AG04450 (cell line): ENCODE measurements at places on chromosomes 12 and 14. TPM values are rescaled to one million over a fixed set of nuclear protein-coding genes. Genes with fewer than 3 reads are reported as not detected.

ESYT1 gene
- 127 and 140 TPM in 2 replicates for polyA plus RNA-seq

PMCH gene
- not detected in 2 replicates for polyA plus RNA-seq

IRAK3 gene
- 2.9 and 3.4 TPM in 2 replicates for polyA plus RNA-seq

DNA sequence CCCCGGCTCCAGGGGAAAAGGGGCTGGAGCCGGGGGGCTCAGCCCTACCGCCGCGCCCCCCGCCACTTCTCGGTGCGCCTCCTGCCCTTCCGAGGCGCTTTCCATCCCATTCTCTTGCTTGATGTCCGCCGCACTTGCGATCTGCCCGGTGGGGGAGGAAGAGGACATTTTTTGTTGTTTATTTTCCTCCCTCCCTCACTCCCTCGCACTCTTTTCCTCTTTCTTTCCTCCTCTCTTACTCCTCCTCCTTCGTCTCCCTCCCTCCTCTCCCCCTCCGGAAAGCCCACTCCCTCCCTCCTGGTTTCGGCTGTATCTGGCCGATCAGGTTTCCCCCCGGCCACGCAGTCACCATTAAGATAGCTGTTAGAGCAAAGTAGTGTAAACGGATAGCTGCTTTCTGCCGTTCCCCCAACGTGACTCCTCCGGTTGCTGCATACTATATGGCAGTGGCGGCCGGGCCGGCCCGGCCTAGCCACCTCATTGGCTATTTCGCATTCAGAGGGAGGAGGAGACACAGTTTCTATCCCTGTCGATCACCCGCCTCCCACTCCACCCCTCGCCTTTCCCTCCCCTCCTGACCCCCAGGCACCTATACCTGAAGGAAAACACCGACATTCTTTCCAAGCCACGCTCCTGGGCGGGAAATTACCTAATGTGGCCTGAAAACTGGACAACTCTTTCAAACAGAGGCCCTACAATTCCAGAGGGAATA is at the start of gene SIX4:
Gene SIX4 (minus strand): TSS at position 445 of the 712 bp plus-strand sequence. CDS start 277 bp downstream, at position 168.
- peak; percentile 79 for DNase-seq

DNA sequence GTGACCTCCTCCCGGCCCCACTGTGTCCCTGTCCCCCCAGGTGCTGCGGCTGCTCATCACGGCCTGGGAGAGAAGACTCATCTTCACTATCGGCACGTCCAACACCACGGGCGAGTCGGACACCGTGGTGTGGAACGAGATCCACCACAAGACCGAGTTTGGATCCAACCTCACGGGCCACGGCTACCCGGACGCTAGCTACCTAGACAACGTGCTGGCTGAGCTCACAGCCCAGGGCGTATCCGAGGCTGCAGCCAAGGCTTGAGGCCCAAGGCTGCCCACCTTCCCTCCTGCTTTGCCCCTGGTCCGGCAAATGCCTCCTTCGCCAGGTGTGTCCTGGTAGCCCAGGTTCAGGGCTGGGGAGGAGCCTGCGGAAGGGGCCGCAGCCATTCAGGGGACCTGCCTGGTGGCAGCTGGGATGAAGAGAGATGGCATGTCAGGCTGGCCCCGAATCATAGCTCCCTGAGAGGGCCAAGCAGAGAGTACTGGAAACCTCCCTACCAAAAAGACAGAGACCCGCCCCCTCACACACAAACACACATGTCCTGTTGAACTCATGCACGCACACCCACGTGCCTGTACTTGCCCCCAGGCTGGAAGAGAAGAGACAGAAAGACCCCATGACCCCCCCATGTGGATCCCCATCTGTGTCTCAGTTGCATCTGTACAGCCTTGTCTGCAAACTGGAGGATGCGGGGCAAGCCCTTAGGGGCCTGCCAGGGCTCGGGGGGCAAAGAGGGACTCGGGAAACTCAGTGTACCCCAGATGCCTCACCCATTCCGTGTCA is 38.7 kb downstream of the RASAL1 start:
- DNase-seq, result no peak

- no peak for DNase-seq
Observed at GRCh38 chr12:124586756-124587155, 19.3 kb upstream of the NCOR2 start.

GRCh38 chr12:99712281-99712680 is 64.7 kb downstream of the GARIN6 start:
- DNase-seq, result no peak

- no peak for DNase-seq
Observed at GRCh38 chr14:51548187-51548586, 103.5 kb upstream of the FRMD6 start.

DNA sequence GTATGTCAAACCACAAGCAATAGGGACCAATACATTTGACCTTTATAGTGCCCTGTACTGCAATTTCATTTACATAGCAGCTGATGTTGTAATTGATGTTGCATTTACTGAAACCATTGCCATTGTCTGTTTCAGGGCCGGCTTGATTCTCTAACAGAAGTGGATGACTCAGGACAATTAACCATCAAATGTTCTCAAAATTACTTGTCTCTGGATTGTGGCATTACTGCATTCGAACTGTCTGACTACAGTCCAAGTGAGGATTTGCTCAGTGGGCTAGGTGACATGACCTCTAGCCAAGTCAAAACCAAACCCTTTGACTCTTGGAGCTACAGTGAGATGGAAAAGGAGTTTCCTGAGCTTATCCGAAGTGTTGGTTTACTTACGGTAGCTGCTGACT is 216.0 kb downstream of the AKAP6 start:
- DNase-seq, result no peak

DNA sequence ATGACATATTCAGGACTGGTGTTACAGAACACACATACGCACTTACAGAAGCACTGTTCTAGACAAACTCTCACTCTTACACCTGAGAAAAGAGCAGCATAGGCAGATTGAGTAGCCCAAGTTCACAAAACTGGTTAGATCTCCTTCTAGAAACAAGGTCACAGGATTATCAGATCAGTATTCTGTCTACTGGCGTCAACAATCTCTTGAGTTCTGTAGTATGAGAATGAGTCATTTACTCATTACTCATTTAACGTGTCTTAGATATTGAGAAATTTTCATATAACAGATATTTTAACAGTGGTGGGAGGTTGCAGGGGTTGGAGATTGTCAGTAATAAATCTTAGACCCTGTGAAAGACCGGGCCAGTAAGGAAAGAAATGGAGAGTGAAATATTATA is 2.8 kb upstream of the TSPAN8 start:
- DNase-seq, result no peak

DNA sequence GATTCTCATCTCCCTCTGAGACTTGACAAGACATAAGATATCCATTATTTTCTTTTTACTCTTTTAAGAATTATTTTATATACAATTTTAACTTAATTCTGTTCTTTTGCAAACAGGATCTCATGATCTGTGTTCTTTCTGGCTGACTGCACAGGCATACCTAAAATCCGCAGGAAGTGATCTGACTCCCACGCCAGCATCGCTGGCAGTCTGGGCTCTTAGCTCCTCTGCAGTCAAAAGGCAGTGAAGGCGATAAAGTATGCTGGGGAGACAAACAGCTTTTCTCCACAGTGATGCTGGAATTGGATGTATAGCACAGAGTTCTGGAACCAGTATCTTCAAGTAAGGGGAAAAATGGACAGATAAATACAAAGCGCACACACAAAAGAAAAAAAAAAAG is 52.4 kb downstream of the DICER1 start:
- no peak for DNase-seq

DNA sequence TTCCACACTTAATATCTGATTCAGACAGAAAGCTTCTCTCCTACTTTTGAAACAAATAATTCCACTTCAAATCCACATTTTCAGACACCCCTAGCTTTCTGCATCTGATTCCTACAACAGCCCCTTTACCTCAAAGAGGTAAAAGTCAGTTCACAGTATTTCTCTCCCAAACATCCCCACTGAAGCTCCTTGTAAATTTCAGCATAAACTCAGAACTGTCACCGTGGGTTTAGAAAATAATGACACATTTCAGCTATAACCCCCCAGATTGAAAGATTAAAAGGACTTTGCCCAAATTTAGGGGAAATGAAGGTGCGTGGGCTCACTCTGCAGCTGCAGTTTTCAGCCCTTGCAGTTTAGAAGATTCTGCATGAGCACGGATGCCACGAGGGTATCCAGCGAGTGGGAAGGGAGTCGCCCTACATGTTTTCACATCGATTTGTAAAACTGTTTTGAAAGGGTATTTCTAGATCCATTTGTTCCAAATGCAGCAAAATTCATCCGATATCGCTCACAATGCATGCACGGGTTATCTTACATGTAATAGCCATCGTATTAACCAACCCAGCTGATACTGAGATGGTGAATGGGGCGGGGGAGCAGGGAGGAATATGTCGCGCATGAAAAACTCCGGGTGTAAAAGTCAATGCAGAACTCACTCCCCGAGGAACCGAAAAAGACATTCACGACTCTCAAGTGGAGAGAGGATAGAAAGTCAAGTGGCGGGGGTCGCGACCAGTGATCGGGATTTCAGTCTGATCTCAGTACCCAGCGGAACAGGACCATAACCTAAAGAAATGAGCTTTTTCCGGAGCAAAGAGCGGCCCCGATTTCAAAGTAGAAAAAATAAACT is 5.0 kb upstream of the CCND2 start:
- no peak for DNase-seq
